GM23248 (cell line): ENCODE measurements at places on chromosomes 4 and X. TPM values are rescaled to one million over a fixed set of nuclear protein-coding genes. Genes with fewer than 3 reads are reported as not detected.

- no peak for DNase-seq
- no peak overlapping the region for H3K27ac ChIP-seq
- H3K4me3 ChIP-seq, result no peak overlapping the region
- H3K4me1 ChIP-seq, result no peaks in the 10 kb centered on the region
These were observed 552.6 kb downstream of the PCDH19 start for GRCh38 chrX:99857455-99857854.

- H3K27ac ChIP-seq, result no peak overlapping the region
- no peak for DNase-seq
- H3K27me3 ChIP-seq, result no peaks in the 10 kb centered on the region
- no peak overlapping the region for H3K4me3 ChIP-seq
- no peaks in the 10 kb centered on the region for H3K36me3 ChIP-seq
- no peaks in the 10 kb centered on the region for H3K4me1 ChIP-seq
These were observed 2.2 kb downstream of the SLITRK4 start for GRCh38 chrX:143633461-143634308.

GRCh38 chr4:65482410-65482809 is 187.9 kb downstream of the EPHA5 start:
- H3K4me3 ChIP-seq, result no peak overlapping the region
- H3K4me1 ChIP-seq, result no peaks in the 10 kb centered on the region
- peak; percentile 1 for DNase-seq
- no peaks in the 10 kb centered on the region for H3K27me3 ChIP-seq

GRCh38 chr4:166625018-166625637 is 609.2 kb downstream of the SPOCK3 start:
- H3K27me3 ChIP-seq, result no peaks in the 10 kb centered on the region
- H3K4me1 ChIP-seq, result no peaks in the 10 kb centered on the region
- DNase-seq, result no peak

DNA sequence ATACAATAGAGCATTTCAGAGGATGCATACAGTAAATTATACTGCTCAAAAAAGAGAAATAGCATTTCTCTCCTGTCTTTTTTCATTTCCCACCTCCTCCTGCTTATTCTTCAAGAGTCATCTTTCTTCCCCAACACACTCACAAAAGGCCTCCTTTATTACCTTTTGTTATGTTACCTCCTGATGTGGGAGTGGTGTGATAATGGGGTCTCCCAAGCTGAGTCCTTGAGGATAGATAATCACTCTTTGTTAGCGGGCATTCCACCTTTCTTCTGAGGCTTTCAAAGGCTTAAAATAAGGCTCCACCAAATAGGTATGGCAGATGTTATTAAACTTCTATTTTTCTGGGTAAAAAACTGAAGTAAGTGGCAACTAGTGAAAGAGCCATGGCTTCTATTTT is 159.8 kb downstream of the CPEB2 start:
- peaks cover 18% of the 10 kb centered on the region for H3K27me3 ChIP-seq
- peaks cover 6% of the 10 kb centered on the region; the same call in 1 of the 2 replicates for H3K4me1 ChIP-seq
- no peak for DNase-seq
- no peaks in the 10 kb centered on the region for H3K36me3 ChIP-seq
- no peak overlapping the region for H3K4me3 ChIP-seq
- H3K27ac ChIP-seq, result no peak overlapping the region

GRCh38 chr4:1720163-1720983 is 750 bp downstream of the TMEM129 start:
- peak overlapping the region; percentile 92 for H3K4me3 ChIP-seq
- DNase-seq, result peak; percentile 77
- no peaks in the 10 kb centered on the region for H3K27me3 ChIP-seq
- no peaks in the 10 kb centered on the region for H3K36me3 ChIP-seq
- peaks cover 11% of the 10 kb centered on the region; the same call in 1 of the 2 replicates for H3K4me1 ChIP-seq

Gene NDUFC1
- total RNA-seq, result 23.0 and 38.0 TPM in 2 replicates
